NCI-H1092 (cell line): ENCODE measurements at places on chromosomes 7 and 10.

- no peak for DNase-seq
These were observed 74.4 kb downstream of the SEPTIN7 start for GRCh38 chr7:35875292-35875691.

GRCh38 chr10:103232131-103232673 is 13.5 kb upstream of the RPEL1 start:
- no peak for DNase-seq

GRCh38 chr7:73742753-73743641 is 4.4 kb upstream of the ABHD11 start:
- peak; percentile 96 for DNase-seq

DNA sequence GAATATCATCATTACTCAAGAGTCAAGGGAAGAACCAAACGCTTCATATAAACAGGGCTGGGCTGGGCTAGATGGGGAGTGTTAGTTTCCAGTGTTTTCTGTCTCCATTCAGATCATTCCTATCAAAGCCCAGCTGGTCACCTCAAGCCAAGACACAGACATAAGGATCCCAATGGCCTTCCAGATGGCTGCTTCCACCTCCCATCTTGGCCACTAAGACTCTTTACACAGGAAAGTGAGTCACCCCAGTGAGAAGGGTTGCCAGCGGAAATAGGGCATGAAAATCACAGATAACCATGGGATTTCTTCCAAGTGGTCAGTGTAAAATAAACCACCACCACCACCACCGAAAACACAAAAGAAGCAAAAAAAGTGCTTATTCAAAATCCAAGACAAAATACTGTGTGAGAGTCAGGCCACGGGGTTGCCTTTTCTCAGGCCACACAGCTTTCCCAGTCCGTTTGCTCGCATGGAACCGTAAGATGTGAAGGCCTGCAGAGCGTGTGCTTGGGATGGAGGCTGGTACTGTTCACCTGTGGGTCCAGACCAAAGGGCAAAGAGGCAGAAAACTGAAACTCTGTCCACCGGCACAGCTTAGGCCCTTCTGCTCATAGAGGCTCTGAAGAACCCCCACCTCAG is 5.6 kb downstream of the PRSS2 start:
- no peak for DNase-seq

GRCh38 chr7:97007583-97007861 is 2.2 kb downstream of the DLX6 start:
- DNase-seq: no peak

DNA sequence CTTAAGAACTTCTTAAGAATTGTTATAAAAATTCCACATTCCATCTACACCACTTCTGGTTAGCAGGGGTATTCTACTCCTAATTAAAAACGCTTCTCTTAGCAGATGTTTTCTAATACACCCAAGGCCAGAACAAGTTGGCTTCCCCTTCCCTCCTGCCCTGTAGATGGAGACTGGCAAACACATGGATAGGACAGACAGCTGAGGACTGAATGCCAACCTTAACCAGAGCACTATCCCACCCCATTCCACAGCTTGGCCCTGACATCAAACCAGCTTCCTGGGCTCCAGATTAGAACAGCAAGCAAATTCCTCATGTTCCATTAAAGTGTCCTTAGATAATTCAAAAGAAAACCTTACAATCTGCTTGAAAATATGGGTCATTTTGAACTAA is 56.6 kb upstream of the IL6 start:
- no peak for DNase-seq

GRCh38 chr7:91263384-91264045 is 718 bp upstream of the FZD1 start:
- DNase-seq: peak; percentile 72

- no peak for DNase-seq
These were observed 81.3 kb upstream of the ZNF438 start for GRCh38 chr10:31112961-31113360.

DNA sequence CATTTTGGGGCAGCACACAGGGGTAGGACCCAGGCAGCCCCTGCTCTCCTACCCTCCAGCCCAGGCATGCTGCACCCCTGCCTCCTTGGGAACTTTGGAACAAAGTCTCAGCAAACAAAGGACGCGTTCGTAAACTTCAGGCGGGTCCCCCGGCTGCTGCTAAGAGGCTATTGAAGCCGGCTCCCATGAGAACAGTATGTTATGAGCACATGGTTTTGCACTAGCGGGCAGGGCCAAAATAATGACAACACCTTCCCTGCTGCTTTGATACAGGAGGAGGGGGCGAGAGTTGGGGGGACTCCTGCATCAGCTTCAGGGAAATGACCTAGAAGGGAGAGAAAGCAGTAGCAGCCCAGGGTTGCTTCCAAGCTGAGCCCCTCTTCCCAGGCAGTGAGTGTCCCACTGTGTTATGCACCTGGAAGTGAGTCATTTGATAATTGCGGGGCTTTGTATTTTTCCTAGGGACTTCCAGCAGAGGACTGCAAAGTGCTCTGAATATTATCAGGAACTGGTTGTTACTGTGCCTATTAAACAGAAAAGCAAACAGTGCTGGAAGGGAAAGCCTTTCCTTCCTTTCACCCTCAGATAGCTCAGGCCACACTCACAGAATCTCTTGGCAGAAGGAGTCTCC is 6.9 kb downstream of the ITPRIP start:
- DNase-seq: peak; percentile 30

GRCh38 chr7:75951506-75951905 is 36.6 kb downstream of the POR start:
- DNase-seq: no peak

- no peak for DNase-seq
These were observed 4.8 kb upstream of the ADD3 start for GRCh38 chr10:110002801-110003523.

GRCh38 chr10:8389630-8390029 is 335.1 kb downstream of the GATA3 start:
- DNase-seq: no peak
